NCI-H2227 treated with DMSO at 0.1 percent for 48 hours (cell line): ENCODE measurements at places on chromosomes 2 and 18.
A peak's percentile ranks its signal among the peaks of the same experiment; 100 is the strongest.

GRCh38 chr18:306608-307255 lies 38.9 kb upstream of the THOC1 start:
- no peak for DNase-seq

DNA sequence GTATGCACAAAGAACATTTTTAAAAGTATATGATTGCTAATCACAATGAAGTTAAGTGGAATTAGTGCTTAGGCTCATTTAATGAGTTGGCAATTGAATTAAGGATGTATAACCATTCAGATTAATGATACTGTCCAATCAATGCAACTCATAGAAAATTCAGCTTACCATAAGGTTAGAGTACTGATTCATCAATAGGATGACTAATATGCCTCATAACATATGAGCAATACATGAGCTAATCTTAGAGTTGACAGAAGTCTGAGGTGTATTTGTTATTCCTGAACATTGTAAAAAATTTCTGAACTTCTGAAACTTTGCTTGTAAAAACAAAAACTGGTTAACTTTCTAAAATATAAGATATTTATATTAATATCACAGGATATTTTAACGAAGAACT lies 118.3 kb upstream of the NETO1 start:
- DNase-seq = no peak

DNA sequence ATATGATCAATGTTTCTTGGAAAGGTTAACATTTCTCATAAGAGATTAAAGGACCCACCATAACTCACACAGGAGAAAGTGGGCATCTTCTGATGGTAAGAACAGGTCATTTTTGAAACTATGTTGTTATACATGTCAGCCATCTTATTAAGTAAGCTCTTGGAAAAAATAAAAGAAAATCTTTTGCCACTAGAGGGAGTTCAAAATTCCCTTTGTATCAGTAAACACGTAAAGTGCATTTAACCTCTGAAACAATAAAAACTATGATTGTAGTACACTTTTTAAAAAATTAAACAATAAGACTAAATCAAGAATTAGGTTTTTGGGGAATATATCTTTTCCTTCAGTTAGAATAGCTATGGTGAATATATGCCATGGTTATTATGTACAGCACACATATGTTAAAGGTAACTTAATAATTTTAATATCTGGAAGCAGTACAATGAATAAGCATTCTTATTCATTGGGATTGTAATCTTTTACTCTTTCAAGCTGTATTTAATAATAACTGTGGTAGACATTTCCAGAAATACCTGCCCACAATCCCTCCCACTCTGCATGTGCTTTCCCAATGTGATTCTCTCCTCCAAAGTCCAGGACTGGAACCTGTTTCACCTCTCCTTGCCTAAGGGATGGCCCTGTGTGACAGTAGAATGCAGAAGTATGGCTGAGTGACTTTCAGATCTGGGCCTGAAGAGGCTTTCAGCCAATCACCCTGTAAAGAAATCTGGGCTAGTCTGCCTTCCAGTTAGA lies 64.2 kb downstream of the RBMS1 start:
- peak; percentile 65 for DNase-seq

DNA sequence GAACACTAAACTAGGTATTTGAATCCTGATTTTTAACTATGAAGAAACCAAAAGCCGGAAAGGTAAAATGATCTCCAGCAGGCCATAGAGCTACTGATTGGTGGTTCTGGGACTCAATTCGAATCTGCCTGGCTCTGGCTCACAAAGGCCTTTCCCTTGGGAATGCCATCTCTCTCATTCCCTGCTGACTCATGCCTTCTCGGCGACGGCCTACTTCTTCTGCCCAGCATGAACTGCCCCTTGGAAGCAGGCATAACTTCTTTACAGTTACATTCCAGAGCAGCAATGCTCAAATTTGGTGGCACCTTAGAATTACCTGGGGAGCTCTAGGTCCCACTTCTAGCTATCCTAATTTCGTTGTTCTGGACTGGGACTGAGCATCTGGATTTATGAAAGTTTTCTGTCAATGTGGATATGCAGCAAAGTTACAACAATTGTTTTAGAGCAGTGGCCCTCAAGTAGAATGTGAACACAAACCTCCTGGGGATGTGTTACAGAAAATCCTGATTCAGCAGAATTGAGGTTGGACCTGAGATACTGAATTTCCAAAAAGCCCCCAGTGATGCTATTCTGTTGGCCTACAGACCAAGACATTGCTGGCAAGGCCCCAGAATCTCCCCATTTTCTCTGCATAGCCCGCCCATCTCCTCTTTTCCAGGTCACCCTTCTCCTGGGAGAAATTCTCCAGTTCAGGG lies 261.1 kb downstream of the CNTNAP5 start:
- no peak for DNase-seq

GRCh38 chr2:70904371-70905216 lies 31.1 kb upstream of the ATP6V1B1 start:
- DNase-seq = no peak

- no peak for DNase-seq
These were observed 25.5 kb upstream of the CIB4 start for GRCh38 chr2:26666671-26667070.

DNA sequence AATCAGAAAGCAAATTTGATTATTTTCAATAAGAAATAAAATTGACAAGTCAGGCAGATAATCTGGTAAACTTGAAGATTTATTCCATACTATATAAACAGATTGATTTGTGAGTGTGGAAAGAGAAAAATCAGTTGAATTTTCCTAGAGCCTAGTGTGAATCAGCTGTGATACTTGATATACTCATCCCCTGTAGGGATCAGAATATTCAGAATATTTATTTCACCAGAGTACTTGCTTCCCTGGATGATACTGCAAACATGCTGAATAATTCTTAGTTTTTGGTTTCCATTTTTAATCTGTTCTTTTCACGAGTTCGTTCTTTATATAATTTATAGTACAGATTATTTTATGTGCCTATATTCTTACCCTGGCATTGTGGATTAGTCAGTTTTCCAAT lies 142.8 kb downstream of the GALNT3 start:
- DNase-seq = no peak
